Cerebellar cortex (tissue), 1 donor: ENCODE measurements at places on chromosomes 2 and 18.

- no peak for DNase-seq
Measured at GRCh38 chr2:237962432-237963084, 4.3 kb upstream of the UBE2F start.

DNA sequence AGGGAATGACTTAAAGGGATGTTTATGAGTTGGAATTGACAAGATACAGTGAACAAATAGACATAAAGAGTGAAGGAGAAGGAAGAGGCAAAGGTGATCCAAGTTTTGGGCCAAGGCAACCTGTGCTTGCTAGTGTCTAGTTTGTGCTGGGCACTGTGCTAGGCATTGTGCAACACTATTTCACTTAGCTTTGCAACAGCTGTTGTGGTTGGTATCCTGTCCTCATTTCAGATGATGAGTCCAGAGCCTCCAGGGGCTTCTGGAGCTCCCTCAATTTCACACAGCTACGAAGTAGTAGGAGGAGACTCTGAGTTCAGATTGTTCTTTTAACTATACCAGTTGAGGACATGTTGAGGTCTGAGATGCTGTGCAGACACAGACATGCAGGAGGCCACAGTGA is 18.1 kb upstream of the LOXHD1 start:
- no peak for DNase-seq

DNA sequence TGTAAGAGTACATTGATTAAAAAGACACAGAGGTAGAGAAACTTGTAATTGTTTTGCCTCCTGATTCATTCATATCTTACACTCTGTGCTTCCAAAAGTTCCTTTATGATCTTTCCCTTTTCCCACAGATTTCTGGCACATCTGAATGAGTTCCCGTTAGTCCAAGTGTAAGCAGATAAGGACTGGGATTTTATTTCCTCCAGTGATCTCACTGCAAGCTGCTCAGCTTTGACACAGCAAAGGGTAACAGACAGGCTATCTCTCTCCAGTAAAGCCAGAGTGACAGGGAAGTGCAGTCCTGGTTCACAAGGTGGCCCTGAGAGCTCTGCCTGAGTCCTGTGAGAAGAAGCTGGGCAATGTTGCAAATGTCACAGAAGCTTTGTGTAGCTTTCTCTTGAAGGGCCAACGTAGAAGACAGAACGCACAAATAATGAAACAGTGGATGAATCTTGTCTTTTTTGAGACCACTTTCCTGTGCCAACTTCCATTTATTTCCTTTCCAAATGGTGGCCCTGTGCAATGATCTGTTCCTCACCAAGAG is 32.5 kb upstream of the KCNE4 start:
- no peak for DNase-seq

DNA sequence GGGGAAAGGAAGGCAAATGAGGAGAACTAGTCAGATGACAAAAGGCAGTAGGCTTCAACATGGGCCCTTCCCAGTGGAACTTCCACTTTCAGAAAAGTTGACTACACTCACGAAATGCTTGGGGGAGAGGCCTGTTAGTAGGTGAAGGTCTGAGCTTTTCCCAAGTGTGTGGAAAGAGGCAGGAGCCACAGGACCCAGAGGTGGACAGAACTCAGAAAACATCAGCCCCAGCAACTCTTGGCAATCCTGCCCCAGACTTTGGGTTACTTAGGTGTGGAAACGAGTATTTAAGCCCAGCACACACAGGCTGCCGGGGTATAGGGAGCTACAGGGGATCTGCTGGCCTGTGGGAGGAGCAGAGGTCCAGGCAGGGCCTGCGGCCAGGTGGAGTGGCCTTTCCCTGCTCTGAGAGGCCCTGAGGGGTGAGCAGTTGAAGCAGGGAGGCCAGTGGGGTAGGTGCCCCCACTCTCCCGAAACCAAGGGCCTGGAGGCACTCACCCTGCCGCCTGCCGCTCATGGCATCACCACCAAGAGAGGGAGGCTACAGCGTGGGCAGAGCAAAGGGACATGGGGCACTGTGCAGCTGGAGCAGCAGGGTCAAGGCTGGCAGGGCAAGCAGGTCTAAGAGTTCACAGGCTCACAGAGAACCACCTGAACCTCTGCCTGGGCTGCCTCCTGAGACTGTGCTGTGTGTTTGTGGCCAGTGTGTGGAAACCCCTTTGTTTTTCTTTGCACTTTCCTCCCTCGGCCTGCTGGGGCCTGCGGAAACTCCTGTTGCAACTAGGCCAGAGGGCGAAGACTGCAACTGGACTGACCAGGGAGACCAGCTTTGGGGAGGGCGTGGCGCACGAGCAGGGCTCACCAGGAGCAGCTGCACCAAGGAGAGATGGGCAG is 130.7 kb upstream of the SERTAD2 start:
- DNase-seq = no peak

DNA sequence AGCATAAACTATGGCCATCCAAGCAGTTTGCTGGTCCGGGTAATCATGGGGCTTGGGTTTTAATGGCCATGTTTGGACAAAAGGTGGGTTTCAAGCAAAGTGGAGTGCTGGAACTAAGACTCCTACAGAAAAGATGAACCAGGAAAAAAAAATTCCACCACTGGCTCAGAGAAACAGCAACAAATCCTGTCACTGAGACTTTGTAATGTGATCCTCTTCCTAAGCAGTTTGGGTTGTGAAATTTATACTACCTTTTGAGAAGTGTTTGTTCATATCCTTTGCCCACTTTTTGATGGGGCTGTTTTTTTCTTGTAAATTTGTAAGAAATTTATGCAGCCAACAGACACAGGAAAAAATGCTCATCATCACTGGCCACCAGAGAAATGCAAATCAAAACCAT is 40.2 kb downstream of the MRPL33 start:
- no peak for DNase-seq

DNA sequence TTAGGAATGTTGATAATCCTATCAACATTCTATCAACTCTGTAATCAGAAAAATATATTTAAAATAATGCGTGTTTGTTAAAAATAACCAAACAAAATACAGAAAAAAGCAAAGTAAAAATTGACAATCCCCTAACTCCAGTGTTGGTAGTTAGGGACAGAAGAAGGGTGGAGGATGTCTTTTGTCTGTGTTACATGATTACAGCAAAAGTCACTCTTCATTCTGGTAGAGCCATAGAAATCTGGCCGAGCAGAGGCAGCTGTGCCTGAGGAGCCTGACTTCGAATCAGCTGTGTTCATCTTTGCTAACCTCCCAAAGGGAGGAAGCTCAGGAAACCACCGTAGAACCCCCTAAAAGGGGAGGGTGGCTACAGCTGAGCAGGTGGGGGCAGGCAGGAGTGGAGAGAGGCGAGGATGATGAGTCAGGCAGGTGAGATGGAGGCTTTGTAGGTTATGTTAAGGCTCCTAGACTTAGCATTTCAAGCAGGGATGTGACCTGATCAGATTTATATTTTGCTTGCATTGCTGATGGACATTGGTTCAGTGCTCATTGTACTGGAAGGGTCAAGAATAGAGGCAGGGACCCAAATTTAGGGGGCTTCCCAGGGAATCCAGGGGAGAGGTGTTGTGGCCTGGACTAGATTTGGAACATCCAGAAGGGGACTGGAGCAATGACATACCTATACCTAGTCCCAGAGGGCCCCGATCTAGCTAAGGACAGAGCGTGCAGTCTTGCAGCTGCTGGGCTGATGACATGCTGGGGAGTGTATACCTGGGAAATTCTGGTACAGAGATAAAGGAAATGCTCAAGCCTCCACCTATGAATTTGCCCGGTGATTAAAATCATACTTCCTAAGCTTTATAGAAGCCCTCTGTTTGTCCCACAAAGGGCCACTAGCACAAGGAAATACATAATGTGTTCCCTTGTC is 95.7 kb downstream of the NEDD4L start:
- DNase-seq = peak; percentile 25

GRCh38 chr2:71799013-71799575 is 345.7 kb downstream of the DYSF start:
- no peak for DNase-seq

- DNase-seq = no peak
Measured at GRCh38 chr2:208713066-208713745, 306.6 kb downstream of the PTH2R start.

GRCh38 chr2:27501042-27501441 is 4.4 kb downstream of the GCKR start:
- DNase-seq = peak; percentile 18

- no peak for DNase-seq
Measured at GRCh38 chr2:123163398-123163797, 861.7 kb upstream of the CNTNAP5 start.

- no peak for DNase-seq
Measured at GRCh38 chr2:54373855-54374254, 82.3 kb upstream of the SPTBN1 start.

GRCh38 chr18:13885009-13885408 is 30.3 kb downstream of the MC2R start:
- DNase-seq = no peak

- DNase-seq = no peak
Measured at GRCh38 chr2:32166115-32166574, 481 bp downstream of the SLC30A6 start.

- no peak for DNase-seq
Measured at GRCh38 chr2:170842785-170843184, 26.1 kb downstream of the GAD1 start.

GRCh38 chr18:9902832-9903231 is 11.0 kb upstream of the VAPA start:
- no peak for DNase-seq

DNA sequence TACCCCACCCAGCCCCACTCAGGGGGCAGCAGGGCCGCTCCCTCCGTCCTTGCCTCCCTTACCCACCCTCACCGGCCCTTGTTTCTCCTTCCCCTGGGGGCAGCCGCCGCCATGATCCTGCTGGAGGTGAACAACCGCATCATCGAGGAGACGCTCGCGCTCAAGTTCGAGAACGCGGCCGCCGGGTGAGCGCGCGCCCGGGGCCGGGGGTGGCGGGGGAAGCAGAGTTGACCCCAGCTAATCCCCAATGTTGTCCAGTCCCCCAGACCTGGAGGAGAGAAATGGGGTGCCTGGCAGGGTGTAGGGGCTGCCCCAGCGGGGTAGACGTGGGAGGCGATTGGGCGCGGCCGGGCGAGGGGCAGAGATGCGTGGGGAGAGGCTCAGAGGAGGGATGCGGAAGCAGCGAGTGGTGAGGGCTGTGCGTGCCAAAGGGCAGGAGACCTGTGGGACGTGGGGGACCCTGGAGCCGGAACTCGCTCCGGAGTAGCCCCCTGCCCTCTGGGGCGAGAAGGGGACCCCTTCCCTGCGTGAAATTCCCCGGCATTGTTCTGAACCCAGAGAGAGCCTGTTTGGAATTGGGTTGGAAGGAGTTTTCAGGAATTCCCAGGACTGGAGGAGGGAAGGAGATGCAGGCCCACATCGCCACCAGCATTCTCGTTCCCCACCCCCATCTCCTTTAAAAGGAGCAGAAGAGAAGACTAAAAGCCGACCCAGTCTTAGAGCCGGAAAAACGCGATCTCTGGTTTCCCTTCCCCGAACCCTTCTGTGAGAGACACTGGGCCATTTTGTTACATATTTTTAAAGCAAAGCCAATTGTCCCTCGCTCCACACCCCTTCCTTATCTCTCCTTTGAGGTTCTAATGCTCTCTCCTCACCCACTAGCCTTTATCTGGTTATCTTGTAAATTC is 625 bp downstream of the ARPC2 start:
- DNase-seq = peak; percentile 33

- no peak for DNase-seq
Measured at GRCh38 chr2:174492963-174493431, 6.2 kb upstream of the GPR155 start.

DNA sequence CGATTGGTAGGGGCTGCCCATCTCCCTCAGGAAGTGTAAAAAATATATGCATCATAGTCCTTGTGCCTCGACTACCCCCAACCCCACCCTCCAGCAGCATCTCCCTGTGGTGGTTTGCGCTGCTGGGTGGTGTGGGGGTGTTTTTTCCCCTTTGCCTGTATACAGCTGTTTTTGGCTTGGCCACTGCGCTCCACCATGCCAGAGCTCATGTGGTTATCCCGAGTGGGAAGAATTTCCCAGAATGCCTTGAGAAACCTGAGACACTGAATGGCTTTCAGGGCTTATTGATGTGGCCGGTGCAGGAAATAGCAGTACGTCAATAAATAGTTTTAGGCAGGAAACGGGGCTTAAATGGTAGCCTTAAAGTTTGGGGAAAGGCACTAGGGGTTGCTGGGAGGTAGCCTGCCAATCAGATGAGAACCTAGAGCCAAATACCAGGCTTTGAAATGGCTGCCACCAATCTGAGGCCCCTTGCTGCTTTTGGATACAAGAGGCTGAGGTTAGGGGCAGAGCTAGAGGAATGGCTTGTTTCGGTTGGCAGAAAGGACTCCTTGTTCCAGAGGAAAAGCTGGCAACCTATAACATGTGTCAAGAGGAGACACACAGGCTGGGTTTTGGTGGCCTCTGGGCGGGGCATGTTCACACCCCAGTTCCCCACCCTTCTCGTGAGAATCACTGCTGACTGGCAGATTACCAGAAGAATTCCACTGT is 144.1 kb downstream of the SMAD7 start:
- no peak for DNase-seq

- DNase-seq = no peak
Measured at GRCh38 chr2:203905656-203906055, 30.9 kb upstream of the ICOS start.

DNA sequence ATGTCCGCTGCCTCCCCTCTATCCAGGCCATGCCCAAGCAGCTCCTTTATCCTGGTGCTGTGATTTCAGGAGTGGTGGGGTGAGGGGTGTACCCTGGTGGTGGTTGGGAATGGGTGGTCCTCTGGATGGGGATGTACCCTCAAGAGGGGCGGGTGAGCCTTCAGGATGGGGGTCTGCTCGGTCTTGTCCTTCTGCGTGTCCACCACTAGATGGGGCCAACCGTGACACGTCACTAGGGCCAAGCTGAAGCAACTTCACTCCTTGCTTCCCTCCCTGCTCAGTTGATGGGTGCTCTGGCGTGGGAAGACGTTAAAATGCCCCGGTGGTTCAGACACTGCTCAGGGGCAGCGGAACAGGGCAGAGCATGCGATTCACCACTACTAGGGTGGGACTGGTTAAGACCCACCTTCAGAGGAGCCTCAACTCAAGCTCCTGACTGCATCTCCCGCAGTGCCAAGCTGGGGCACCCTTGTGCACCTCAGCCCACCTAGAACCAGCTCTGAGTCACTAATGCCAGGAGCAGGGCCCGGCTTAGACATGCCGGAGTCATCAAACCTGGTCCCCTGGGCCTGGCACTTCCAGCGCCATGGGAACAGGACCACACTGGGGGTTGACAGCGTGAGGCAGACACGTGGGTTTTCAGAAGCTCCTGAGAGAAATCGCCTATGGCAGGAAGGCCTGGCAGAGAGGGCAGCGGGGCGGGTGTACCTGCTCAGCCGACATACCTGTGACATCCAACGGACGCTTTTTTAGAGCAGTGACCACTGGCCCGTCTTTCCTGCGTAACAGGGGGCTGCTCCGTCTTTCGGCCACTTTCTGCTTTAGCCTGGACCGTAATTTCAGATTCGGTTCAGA is 256.7 kb downstream of the HDAC4 start:
- peak; percentile 41 for DNase-seq
